ENCODE measurements at places on chromosomes 6 and 20. TPM values are rescaled to one million over a fixed set of nuclear protein-coding genes. Genes with fewer than 3 reads are reported as not detected.

- no peak for DNase-seq
Measured at GRCh38 chr6:80347101-80347500, 240.6 kb downstream of the BCKDHB start.

DNA sequence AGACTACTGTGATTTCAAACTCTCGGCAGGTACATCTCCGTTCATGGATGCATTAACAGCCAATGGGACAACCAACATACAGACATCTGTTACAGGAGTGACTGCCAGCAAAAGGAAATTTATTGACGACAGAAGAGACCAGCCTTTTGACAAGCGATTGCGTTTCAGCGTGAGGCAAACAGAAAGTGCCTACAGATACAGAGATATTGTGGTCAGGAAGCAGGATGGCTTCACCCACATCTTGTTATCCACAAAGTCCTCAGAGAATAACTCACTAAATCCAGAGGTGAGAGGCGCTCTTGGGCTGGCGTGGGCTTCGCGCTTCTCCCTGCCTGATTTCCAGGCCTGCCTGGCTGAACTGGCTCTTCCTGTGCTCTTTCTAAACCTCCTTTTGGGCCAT lies 68.4 kb downstream of the RPP40 start:
- no peak for DNase-seq

DNA sequence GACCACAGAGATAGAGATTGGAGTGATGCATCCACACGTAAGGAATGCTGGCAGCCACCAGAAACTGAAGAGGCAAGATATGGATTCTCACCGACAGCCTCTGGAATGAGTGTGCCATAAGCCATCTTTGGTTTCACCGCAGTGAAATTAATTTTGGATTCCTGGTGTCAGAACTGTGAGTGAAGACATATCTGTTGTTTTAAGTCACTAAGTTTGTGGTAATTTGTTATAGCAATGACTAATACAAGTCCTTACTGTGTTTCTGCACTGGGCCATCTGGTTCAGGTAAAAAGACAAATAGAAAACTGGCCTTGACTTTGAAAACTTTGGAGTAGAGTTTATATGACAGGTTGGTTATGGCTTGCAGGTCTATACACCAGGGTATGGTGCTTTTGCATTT lies 261.9 kb downstream of the PHF3 start:
- no peak for DNase-seq

DNA sequence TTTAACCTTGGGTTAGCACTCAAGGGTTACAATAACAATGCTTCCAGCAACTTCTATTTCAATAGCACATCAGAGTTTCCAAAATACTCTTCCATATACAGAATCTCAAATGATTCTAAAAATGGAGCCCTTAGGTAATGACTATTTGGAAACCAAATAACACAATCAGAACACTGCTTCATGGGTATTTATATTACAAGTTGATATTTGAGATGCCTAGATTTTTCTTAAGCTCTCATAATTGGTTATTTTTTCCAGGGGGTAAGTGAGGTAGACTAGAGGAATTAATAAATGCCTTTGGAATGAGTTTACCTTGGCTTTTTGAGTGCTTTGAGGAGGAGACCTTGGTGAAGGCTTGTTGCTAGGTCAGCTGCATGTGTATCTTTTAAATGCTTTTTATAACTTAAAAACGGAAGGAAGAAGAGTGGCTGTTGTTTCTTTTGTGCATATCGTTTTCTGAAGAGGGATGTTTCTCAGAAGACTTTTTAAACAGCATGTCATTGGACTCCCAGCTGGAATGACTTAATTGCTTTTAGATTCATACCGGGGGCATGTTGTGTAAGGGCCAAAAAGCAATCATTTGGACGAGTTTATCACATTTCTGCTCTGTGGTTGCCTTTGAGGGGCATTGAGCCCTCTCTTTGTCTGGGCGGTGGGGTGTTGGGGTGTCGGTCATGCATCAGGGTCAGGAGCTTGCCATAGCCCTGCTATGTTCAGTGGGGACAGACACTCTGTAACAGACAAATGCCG lies 186.0 kb downstream of the DTNBP1 start:
- DNase-seq = no peak

- no peak for DNase-seq
Measured at GRCh38 chr6:159254186-159254585, 85.0 kb downstream of the FNDC1 start.

- DNase-seq = no peak
Measured at GRCh38 chr20:33466303-33466646, 22.7 kb upstream of the SNTA1 start.

GRCh38 chr6:20632696-20633095 lies 98.4 kb downstream of the CDKAL1 start:
- DNase-seq = no peak

DNA sequence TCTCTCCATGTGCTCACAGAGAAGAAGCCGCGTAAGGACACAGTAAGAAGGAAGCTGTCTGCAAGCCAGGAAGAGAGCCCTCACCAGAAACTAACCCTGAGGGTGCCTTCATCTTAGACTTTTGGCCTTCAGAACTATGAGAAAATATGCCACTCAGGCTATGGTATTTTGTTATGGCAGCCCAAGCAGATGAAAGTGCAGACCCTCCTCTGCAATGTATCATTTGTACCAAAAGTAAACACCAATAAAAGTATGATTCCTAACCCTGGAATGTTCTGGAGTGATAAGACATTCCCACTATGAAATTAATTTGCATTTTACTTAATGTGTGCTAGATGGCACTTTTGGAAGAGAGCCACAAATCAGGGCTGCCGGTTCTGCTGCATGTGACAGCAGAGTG lies 594.3 kb downstream of the UTRN start:
- DNase-seq = no peak

GRCh38 chr20:63058696-63059335 lies 52.1 kb upstream of the BHLHE23 start:
- no peak for DNase-seq

GRCh38 chr6:19041906-19042305 lies 654.8 kb downstream of the RNF144B start:
- no peak for DNase-seq

DNA sequence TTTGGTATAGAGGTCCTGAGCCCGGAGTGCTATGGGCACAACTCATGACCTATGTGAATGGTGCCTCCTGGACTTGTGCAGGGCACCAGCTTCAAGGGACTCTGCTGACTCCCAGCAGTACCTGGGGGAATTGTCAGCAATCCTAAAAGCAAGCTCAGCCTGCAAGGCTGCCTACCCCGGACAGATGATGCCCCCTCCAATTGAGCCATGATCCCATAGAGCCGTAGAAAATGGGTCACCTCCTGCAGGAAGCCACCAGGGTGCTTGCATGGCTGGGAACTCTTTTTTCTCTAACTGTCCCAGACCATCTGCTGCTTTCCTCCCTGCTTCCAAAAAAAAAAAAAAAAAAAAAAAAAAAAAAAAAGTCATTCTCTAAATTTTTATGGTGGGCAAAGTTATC lies 12.9 kb upstream of the PRND start:
- DNase-seq = no peak

GRCh38 chr20:57220337-57221145 lies 45.9 kb downstream of the BMP7 start:
- no peak for DNase-seq

GRCh38 chr20:35734777-35735649 lies 7.0 kb downstream of the RBM39 start:
- no peak for DNase-seq

DNA sequence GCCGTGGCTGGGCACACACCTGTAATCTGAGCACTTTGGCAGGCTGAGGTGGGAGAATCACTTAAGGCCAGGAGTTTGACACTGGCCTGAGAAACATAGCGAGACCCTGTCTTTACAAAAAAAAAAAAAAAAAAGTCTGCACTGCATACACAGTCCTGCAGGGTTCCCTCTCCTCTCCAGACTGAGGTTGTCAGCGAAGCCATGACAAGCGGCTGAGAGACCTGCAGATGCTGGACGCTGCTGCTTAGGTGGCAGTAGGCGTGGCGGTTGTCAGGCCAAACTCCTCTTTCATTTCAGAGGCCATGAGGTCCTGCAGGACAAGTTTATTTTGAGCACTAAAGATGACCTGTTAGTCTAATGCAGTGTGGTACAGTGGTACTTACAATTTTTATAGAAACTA lies 86.5 kb downstream of the FAM120B start:
- DNase-seq = no peak

DNA sequence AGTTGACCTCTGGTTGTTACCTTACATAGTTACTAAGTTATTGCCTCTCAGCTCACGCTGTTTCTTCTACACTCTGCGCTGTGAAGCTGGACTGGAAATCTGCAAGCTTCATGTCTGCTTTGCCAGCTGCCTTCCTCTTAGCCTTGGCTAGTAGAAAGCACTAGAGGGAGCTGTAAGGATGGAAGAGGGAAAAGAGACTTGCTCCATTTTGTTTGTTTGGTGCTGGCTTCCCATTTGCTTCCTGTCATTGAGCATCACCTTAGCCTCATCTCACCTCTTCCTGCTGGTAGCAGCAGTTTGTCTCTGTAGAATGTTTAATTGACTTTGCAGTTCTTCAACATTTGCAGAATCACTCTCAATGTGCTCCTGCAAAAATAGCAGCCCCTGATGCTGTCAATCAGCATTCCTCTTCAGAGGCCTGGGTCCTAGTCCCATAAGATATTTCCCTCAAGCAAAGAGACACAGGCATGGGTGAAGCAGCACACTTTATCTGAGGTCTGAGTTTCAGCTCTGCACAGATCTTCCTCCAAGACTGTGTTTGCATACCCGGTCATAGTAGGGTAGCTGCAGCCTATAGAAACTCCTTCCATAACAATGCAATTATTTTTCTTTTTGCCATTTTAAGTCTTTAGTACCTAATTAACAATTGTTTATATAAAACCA lies 302.2 kb upstream of the EPHA7 start:
- DNase-seq = no peak

DNA sequence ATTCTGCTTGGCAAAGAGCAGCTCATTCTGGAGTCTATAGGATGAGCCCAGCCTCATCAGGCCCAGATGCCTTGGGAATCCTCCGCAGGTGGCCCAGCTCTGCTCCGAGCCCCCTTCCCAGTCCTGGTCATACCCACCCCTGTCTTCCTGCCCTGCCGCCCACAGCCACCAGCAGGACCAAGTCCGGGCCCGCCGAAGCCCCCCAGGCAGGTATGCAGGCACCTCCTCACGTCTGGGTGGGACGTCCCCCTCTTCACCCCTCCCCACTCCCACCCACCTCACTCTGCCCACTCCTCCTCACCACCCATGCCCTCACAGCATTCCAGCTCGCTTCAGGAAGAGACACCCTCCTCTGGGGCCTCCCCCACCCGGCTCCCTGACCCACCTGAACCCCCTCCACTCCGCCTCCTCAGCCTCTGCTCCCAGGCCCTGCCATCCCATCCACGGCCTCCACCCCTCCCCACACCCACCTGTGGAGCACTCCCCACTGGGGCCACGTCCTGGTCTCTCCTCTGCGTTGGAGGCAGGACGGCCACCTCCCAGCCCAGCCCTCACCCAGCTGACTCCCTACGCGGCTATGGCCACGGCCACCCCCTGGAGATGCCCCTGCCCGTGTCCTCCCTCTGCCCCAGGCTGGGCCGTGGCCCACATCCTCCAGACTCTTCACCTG lies 43.4 kb downstream of the KCNQ2 start:
- no peak for DNase-seq

GRCh38 chr20:59325142-59325523 lies 24.7 kb downstream of the EDN3 start:
- DNase-seq = no peak

Gene KIF6
- total RNA-seq = not detected

Gene VPS16
- total RNA-seq = 25.9 TPM

Gene FAM50B
- 7.8 TPM for total RNA-seq

Gene COL19A1
- total RNA-seq = not detected

Gene KCNQ5
- 0.10 TPM for total RNA-seq

Gene OPRM1
- total RNA-seq = not detected

Gene PM20D2
- 26.6 TPM for total RNA-seq

Gene TGM3
- not detected for total RNA-seq

Gene CLPSL1
- not detected for total RNA-seq

All from Calu3 (cell line).